ENCODE measurements at places on chromosomes 2 and 18. TPM values are rescaled to one million over a fixed set of nuclear protein-coding genes. Genes with fewer than 3 reads are reported as not detected.

DNA sequence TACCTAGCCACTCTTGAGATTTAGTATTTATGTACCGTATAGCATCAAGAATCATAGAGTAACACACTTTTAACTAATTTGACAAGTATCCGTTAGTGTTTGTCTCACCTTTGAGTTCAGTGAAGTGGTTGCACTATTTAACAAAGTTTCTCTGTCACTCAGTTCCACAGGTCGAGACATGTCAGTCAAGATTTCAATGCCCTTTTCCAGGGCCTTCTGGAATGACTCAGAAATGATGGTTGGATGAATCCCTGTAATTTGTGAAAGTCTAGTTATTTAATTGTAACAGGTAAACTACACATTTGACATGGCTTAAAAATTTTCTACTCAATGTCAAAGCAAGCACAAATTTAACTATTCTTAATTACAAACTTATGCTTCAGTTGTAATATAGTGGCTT, 9.7 kb downstream of the CCT4 start:
- DNase-seq = no peak

GRCh38 chr2:128322715-128323554, 4.3 kb upstream of the HS6ST1 start:
- DNase-seq = peak; percentile 66

The IL36RN gene
- total RNA-seq = not detected

GRCh38 chr2:194363295-194363694, 1293.7 kb upstream of the SLC39A10 start:
- no peak for DNase-seq

The FHOD3 gene
- 33.3 TPM for total RNA-seq

- no peak for DNase-seq
These were observed 380.4 kb downstream of the CLIP4 start for GRCh38 chr2:29495536-29496060.

GRCh38 chr18:10051877-10052631, 138.2 kb downstream of the VAPA start:
- peak; percentile 78 for DNase-seq

The ANKAR gene
- 30.3 TPM for total RNA-seq

GRCh38 chr2:98901702-98902101, 34.3 kb downstream of the CRACDL start:
- peak; percentile 32 for DNase-seq

DNA sequence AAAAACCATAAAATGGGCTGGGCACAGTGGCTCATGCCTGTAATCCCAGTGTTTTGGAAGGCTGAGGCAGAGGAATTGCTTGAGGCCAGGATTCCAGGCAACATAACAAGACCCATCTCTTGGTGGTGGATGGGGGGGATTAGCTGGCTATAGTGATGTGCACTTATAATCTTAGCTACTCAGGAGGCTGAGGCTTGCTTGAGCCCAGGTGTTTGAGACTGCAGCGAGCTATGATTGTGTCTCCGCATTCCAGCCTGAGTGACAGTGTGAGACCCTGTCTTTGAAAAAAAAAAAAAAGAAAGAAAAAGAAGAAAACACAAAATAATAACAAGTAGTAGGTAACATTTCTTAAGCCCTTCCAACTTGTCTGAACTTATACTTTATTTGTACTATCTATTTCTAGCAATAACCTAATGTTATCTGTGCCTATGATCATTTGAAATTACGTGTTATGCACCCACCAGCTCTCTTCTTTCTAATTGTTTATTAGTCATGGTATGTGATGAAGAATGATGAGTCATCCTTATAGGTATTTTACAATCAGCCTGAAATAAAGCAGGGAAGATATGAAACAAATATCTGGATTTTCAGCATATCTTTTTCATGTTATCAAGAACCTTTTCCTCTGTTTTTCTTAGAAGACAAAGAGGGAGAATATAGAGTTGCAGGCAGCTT, 129.3 kb upstream of the UNC80 start:
- DNase-seq = no peak

The SCN7A gene
- total RNA-seq = 109 TPM

GRCh38 chr2:244547-244946, 19.3 kb downstream of the SH3YL1 start:
- DNase-seq = no peak

GRCh38 chr18:61581578-61582201, 248.5 kb downstream of the CDH20 start:
- DNase-seq = peak; percentile 88
